Activated CD4-positive, alpha-beta T cell treated with anti-CD3 and anti-CD28 coated beads, Interleukin-2, amount 50 U/mL, for 1 hour (primary cell): ENCODE measurements at places on chromosomes 1 and 21.
A peak's percentile ranks its signal among the peaks of the same experiment; 100 is the strongest.

DNA sequence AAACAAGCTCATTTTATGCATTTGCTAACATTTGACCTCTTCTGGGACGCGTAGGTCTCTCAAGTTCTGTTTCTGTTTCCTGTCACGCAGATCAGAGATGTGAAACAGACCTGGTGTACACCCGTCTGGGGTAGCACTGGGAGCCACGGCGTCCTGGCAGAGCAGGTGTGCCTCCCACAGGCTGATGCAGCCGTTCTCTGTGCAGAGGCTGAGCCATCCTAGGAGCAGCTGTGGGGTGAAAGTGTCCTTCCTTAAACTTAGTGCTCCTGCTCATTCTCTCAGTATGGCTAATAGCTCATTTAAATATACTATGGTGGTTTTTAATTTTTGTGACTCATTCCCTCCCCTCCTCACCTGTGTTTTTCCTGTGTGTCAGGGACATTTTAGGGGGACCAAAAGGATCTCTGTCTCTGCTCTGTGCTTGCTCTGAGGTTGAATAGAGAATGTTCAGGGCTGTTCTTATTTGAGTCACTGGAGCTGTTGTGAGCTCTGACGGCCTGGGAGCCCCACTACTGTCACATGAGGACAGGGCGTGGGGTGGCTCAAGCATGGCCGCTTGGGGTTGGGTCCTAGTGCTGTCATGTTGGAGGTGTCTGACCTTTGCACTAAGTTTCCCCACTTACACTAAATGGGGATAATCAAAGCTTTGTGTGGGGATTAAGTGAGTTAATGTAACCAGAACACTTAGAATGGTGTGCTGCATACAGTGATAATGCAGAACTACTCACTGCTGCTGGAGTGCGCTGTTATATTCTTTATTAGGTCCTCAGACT is 43.0 kb downstream of the GALNT2 start:
- DNase-seq, result peak; percentile 30

DNA sequence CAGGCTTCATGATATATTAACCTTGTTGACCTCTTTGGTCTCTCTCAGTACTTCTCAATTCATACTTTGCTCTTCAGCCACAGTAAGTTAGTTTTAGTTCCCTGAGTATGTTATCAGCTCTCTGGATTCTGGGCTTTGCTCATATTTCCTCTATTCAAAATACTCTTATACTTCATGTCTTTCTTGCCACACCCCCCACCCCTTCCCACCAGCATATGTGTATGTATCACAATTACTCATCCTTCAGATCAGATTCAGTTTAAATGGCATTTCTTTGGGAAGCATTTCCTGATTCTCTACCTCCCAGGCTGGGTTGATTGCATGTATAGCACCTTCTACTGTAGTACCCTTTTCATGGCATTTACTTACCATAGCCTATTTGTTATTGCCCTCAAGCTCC is 28.3 kb downstream of the SLC30A7 start:
- DNase-seq, result no peak

GRCh38 chr1:90826834-90827233 is 109.7 kb upstream of the BARHL2 start:
- no peak for DNase-seq

DNA sequence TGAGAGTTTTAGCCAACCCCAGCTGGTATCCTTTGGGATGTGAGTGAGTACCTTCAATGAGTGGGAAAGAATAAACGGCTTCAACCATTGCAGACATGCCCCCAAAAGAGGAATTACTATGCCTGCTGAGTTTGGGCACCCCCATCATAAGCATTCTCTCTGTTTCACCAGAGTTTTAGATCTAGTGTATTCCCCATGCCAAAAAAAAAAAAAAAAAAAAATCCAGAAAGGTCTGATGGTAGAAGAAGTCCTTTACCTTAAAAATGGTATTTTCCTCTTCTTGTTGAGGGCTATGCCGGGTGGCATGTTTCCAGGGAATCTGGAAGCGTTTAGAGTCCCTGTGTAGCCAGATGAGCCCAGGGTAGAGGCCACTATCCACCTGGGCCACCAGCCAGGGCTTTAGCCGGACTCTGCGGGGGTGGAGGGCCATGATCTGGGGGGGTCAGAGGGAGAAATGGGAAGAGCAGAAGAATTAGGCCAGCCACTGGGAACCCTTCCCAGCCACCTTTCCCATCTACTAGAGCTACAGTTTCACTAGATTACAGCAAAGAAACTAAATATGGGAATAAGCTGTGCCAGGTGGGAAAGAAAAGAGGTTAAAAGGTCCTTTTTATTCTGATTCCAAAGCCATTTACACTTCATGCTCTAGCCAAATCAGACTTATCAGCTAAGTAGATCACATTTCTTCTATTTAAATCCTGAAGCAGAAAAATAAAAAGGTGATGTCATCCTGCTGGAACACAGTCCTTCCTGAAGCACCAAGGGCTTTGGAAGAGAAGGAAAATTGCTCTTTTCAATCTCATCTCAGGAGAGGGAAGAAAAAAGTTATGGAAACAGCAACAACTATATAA is 4.7 kb downstream of the IRF6 start:
- no peak for DNase-seq

DNA sequence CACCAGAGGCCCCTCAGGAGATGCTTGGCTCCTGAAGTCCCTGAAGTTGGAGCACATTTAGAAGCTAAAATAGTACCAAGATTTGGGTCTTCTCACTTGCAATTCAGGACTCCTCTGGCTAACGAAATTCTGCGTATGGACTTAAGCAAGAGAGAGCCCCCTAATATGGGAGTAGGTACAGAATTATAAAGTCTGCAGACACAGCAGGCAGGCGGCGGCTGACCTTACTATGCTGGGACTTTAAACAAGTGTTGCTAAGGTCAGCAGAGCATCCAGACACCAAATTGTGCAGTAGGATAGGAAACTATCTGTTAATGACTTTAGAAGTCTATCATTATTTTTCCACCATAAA is 104.5 kb upstream of the PDE4B start:
- no peak for DNase-seq

- DNase-seq, result no peak
Observed at GRCh38 chr1:65174585-65174984, 26.6 kb downstream of the AK4 start.

DNA sequence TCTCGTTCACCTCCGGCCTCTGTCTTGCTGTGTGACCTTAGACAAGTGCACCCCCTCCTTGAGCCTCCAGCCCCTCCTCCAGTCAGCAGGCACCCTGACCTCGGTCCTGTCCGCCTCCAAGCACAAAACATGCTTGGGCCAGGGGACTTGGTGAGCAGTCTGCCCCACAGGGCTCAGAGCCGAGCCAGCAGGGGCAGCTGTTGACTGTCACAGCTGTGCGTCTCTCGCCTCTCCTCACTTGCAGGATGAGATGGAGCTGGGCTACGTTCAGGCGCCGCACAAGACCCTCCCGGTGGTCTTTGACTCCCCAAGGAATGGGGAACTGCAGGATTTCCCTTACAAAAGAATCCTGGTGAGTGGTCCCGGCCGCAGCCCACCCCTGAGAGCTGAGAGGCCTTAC is 24.2 kb downstream of the PADI3 start:
- no peak for DNase-seq
